ENCODE measurements at places on chromosomes 2 and 18. TPM values are rescaled to one million over a fixed set of nuclear protein-coding genes. Genes with fewer than 3 reads are reported as not detected.

ARHGAP15 gene
- total RNA-seq: 11.6 TPM

DNA sequence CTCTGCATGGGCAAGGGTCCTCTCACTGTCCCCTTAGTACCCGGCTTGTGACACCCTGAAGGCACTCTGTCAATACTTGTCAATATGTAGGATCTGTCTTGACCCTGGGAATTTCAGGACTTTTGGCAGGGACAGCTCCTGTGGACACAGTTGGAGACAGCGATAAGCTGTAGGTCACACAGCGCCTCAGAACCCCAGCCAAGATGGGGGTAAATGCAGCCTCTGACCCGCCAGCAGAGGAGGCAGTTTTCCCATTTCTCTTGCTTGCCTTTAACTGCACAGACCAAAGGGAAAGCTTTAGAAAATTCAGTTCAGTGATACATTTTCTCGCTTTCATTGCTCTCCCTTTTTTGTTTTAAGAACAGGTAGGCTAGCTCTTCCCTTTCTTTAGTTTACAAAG lies 54.8 kb upstream of the KLHL29 start:
- no peak for DNase-seq

CCBE1 gene
- 2.3 TPM for total RNA-seq

DNA sequence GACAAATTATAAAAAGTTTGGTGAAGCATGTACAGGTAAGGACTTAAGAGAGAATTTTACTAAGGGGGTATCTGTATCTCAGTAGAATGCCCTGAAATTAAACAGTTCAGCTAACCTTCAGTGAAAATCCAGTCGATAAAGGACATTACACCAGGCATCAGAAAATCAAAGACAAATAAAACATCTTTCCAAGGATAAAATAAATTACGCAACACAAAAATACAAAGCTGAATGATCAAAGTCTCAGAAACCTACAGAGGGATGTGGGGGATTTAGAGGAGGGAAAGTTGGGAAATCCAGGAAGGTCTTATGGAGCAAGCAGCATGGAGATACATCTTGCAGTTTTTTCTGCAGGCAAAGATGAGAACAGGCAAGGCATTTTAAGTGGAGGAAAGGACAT lies 384.1 kb downstream of the TNS1 start:
- no peak for DNase-seq

DNA sequence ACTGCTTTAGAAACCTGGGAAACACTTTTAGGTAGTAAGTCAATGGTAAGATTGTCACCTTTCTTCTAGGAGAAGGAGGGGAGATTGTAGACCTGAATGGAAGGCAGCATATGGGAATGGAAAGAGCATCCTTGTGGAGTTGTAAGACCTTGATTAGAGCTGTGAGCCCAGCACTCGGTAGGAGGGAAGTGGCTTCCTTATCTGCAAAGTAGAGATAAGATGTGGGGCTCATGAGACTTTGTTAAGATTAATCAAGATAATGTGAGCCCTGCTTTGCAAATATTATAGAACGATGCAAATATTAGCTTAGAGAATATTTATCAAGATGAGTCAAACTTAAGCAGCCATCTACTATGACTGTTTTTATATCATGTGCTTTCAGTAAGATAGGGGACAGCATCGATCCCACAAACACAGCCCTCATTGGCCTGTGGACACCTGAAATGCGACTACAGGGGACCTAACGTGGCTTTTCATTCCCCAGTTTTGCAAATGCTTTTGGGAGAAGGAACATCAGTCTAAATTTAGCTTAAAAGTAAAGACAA lies 243.7 kb downstream of the LTBP1 start:
- DNase-seq: no peak

POMC gene
- 3.4 TPM for total RNA-seq

- no peak for DNase-seq
Observed at GRCh38 chr2:189841019-189841418, 56.8 kb downstream of the PMS1 start.

DSG1 gene
- not detected for total RNA-seq

DNA sequence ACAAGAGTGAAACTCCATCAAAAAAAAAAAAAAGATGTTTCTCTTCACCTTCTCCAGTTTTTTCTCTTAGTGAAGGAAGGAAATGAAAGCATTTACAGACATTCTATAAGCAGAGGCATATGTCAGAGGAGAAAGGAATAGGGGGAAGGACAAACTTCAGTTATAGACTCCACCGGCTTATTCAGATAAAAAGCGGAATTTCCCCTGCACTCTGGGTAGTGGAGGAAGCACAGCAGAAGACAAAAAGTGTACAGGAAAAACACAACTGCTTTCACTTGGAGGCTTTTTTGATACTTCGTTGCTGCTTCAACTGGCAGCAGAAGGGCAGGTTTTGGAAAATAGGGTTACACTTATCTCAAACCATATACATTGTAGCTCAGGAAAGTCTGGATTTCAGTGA lies 3.2 kb upstream of the MGAT4A start:
- DNase-seq: no peak
